ENCODE measurements at places on chromosomes 2 and 18.

GRCh38 chr18:5964996-5965395 lies 69.7 kb upstream of the TMEM200C start:
- DNase-seq: no peak

GRCh38 chr2:216109962-216110614 lies 940 bp downstream of the XRCC5 start:
- peak; percentile 69 for DNase-seq

DNA sequence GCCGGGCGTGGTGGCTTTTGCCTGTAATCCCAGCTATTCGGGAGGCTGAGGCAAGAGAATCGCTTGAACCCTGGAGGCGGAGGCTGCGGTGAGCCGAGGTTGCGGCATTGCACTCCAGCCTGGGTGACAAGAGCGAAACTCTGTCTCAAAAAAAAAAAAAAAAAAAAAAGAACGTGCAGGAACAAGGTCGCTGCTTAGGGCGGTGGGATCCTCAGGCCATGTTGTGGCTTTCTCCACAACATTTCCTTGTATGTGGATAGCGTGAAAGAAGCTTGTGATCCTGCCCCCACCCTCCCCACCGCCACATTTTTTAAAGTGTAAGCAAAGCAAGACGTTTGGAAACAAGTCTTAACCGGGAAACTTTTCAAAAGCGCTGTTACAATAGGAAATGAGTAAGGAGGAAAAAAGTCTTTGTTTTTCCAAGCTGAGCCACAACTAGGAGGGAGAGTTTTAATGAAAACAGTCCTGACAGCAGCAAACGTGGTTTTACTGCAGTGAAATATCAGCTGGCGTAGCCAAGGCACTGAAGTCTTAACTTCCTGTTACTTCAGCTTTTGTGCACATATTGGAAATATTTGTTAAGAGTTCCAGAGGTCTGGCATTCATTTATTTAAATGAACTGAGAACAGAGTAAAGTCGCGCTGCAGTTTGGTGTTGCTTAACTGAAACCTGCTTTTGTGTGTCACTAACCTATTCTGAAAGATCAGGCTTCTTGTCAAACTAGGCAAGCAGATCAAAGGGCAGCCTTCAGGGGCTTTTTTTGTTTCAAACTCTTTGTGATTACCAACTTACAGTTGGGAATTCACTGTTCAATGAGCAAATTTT lies 3.8 kb downstream of the TGIF1 start:
- DNase-seq: peak; percentile 97

DNA sequence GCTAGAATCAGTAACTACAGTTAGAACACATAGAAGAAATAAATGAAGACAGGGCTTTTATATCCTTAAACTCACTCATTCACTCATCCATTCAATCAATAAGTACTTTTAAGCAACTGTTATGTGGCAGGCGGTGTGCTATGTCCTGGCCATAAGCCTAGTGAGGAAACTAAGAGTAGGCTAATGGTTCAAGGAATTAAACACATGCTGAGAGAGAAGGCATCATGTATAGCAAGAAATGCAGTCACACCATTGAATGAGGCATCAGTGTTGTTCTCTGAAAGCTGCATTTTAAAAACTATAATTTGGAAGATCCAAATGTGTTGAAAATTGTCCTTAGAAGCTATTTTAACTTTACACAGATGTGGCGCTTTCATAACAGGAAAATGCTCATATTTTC lies 86.5 kb upstream of the DTNA start:
- DNase-seq: no peak

GRCh38 chr2:204545861-204546735 lies 823 bp downstream of the PARD3B start:
- no peak for DNase-seq

GRCh38 chr2:120239488-120240287 lies 13.0 kb upstream of the RALB start:
- DNase-seq: peak; percentile 88

GRCh38 chr2:50955081-50955480 lies 76.9 kb downstream of the NRXN1 start:
- no peak for DNase-seq

DNA sequence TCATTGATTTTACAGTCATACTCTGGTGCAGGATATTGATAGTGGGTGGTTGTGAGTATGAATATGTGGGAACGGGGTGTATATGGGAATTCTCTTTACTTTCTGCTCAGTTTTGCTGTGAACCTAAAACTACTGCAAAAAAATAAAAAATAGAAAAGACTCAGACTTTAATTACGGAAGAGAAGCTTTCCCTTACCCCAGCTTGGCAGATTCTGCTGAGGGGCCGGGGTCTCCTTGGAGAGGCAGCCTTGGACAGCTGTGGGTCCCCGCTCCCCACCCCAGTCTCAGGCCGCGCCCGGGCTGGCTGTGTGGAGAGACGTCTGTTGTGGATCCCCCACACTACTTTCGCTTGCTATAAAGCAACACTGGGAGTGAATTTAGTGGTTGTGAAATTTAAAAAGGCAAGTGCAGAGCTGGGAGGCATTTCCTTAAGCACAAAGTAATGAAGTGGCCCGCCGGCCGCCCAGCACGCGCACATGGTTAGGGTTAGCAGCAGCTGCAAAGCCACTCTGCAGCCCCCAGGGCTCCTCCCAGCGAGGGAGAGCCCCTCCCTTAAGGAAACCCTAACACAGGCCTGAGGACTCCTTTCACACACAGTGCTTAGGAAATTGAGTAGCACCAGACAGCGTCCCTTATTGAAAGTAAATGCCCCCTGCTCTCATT lies 102.4 kb downstream of the DDX1 start:
- DNase-seq: no peak

DNA sequence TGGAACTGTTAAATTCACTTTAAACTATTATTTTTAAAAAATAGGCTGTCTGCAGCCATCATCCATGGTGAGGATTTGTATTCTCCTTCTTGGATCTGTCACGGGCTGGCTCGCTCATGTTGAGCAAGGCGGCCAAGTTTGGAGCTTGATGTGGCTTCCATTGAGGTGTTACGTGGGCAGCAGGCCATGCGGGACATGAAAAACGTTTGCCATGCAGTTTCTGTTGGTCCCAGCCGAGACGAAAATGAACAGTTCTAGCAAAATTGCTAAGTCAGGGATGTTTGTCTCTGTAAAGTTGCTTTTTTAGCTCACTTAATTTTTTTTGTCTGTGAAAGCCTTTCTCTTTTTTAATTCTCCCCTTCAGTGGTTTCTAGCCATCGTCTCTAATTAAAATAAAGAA lies 70.2 kb upstream of the MGAT5 start:
- no peak for DNase-seq

GRCh38 chr2:175926272-175926671 lies 75.8 kb downstream of the LNPK start:
- peak; percentile 80 for DNase-seq

GRCh38 chr2:40384714-40385113 lies 67.2 kb downstream of the SLC8A1 start:
- peak; percentile 87 for DNase-seq

- peak; percentile 70 for DNase-seq
Observed at GRCh38 chr2:196277002-196277401, 105.6 kb upstream of the STK17B start.

DNA sequence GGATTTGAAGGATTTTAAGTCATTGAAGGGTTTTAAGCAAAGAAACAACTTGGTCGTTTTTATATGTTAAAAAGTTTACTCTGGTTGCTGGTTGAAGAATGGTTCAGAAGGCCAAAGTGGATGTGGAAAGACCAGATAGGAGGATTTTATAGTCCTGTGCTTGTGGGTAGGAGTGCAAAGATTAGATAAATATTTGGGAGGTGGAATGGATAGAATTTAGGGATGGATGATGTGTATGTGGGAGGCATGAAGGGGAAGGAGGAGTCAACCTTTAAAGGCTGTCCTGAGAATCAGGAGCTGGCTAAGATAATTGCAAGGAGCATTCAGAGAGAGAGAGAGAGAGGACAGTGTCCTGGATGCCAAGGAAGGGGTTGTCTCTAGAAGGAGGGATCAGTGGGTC lies 190.1 kb upstream of the SPRED2 start:
- DNase-seq: no peak

- peak; percentile 95 for DNase-seq
Observed at GRCh38 chr2:1675633-1676032, 68.7 kb downstream of the PXDN start.

DNA sequence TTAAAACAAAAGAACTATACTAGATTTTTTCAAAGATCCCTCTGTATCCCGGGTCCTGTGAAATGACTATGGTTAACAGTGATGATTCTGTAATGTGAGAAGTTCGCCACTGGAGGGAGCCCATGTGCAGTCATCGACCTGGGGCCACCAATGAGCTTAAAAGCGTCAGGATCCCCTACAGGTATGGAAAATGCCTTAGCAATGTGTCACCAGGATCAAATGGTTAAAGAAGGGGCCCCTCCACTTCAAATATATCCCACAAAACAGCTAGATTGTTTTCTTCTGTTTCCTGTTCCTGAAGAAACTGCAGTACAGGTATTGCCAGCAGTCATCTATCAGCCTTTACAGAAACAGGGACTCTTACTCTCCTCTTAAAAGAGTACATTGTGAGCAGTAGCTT lies 15.3 kb downstream of the CHRNA1 start:
- peak; percentile 54 for DNase-seq

GRCh38 chr2:222915092-222915957 lies 54.5 kb downstream of the ACSL3 start:
- peak; percentile 49 for DNase-seq

DNA sequence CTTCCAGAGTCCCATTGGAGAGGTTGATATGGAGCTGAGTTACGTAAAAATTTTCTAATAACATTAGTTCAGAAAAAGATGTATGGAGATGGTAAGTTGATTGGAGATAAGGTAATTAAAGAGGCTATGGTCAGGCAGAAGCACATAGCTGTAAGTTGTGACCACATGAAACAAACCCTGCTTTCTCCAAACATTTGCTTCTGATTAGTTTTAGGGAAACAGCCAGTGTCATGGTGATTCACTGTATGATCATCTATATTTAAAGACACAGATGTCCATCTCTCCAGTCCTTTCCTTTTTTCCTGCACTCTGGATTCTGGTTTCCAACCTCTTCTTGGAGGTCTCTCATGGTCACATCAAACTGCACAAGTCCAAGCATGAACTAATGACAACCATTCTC lies 1550.8 kb upstream of the PIK3C3 start:
- peak; percentile 71 for DNase-seq

DNA sequence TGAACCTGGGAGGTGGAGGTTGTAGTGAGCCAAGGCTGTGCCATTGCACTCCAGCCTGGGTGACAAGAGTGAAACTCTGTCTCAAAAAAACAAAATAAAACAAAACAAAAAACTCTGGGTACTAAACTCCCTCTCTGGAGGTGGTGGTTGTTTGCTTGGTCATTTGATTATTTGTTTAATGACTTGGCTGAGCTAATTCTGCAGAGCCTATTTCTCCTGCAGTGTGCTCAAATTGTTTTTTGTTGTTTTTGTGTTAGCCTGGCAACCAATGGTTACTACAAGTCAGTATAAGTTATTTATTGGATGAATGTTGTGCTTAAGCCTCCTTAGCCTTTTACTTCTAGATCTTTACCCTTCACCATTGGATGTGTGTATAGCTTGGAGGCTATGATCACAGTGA lies 387.5 kb downstream of the ADCYAP1 start:
- no peak for DNase-seq

DNA sequence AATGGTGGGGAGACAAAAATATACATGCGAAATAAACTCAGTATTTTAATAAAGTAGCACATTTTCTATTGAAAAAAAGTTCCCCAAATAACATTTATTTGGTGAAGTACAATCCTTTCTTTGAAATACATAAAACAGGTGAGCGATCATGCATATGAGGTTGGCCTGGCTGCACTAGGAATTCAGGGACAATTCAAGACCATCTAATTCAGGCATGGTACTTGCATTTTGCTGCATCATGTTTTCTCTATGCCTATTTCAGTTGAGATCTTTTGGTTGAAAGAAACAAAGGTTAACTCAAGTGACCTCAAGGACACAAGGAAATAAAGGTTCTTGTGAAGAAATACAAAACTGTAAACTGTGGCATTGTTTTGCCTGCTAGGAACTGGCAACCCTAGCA lies 19.8 kb upstream of the TAF4B start:
- no peak for DNase-seq

DNA sequence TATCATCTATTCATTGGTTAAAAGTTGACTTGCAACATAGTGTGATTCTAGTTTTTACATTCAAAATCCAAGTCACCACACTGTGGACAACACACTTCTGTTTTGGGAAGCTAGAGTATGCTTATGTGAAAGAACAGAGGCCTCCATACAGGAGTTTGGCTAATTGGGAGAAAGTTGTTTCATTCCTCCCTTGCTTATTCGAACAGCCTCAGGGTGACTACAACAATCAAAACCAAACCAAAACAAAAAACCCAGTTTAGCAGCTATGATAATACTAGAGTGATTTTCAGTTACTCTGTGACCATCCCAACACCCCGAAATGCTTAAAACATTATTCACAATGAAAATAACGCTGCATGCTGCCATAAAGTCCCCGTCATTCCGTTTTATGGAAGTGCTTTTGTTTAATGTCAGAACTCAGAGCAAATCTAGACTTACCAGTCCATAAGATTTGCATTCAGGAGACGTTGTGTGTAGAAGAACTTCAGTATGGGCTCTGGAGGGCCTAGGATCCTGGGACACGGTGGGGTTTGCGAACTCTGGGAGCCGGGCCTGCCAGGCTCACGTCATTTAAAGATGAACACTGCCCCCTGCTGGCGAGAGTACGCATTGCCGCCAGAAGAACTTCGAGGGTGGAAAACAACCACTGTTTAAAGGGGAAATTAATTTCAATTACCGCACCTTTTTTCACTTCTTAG lies 111.4 kb downstream of the FTCDNL1 start:
- peak; percentile 60 for DNase-seq

DNA sequence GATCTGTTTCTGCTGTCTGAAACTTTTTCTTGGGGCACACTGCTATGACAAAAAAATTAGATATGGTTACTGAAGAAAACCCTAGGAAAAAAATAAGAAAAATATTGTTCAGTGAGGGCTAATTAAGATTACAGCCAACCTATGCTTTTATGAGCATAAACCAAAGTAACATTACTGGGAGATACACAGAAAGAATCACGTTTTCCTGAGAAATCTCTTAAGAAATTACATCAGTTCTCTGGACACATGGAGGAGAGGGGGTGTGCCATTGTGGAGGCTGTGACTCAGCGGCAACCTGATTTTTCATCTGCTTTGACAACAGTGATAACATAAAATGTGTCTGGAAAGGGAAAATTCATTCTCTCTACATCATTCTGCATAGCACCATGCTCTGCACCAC lies 13.4 kb upstream of the NMI start:
- DNase-seq: peak; percentile 82

DNA sequence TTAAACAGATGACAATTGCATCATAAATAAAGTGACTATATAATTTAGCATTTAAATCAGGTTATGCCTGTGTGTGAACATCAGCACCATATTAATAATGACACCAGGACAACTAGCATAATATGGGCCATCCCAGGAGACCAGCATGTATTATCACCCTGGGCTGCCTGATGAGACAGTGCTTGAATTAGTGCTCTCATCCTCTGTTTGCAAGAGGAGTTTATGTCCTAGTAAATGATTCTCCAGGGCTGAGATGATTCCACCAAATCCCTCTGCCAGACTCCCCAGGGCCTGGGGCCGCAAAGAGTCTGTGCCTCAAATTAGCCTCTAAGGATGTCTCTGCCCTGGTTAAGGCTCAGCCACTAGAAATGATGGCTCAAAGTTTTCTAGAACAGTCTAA lies 97.7 kb downstream of the SGPP2 start:
- no peak for DNase-seq

- peak; percentile 54 for DNase-seq
Observed at GRCh38 chr2:226137201-226137811, 662.3 kb downstream of the IRS1 start.
